ENCODE measurements at places on chromosomes 4 and X.

DNA sequence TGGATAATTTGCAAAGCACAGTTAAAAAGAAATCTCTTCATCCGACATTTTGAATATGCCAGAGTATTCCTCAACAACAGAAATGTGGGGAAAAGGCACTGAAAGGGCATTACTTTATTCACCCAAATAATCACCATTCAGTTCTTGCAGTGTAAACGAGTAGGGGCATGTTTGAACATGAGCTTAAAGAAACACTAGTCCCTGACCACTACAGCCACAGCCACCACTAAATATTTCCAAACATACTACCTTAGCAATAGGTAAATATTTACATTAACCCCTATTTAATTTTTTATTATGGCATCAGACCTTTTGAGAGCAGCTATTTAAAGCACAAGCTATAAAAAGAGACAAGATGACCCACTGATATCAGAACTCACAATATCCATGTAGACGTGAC lies 27.6 kb downstream of the MCF2 start:
- no peak for DNase-seq

DNA sequence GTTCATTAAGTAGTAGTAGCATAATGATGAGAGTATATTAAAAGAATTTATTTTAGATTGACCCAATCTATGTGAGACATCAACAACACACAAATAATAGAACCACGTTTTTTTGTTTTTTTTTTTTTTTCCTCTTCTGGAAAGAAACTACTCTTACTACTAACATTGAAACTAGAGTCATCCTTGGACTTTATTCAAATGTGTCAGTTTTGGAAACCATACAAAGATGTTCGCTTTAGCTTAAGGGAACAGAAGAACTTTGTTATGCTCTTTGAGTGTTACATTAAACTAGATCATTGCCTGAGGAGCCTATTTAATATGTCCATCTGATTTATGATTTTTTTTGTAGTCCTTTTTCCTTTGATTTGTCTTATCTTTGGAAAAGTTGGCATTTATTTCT lies 166.7 kb downstream of the RPA4 start:
- no peak for DNase-seq

- no peak for DNase-seq
These were observed 20.3 kb downstream of the CLRN2 start for GRCh38 chr4:17535242-17535641.

- DNase-seq: no peak
These were observed 13.2 kb upstream of the SH3TC1 start for GRCh38 chr4:8185930-8186329.

GRCh38 chr4:140837736-140838135 lies 81.6 kb upstream of the TBC1D9 start:
- no peak for DNase-seq

All from iris pigment epithelial cell (primary cell).